ENCODE measurements at places on chromosomes 7 and 10.

DNA sequence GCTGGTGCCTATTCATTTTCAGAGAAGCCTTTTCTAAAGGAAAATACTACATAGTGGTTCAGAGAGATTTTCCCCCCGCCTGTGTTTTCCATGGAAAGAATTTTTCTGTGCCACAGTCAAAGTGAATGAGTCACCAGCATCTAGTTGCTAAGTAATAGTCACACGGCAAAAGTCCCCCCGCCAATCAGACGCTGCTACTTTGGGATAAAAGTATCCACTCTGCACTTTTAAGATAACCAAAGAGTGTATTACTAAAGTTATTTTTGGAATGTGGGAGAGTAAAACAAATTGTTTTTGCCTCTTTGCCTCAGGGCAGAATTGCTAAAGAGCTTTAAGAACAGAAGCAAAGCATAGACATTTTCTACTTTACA is 23.5 kb downstream of the ABLIM1 start:
- DNase-seq = peak; percentile 92

- DNase-seq = no peak
Observed at GRCh38 chr7:111053035-111053434, 37.9 kb upstream of the LRRN3 start.

- DNase-seq = no peak
Observed at GRCh38 chr7:24619978-24620377, 46.7 kb downstream of the PALS2 start.

- no peak for DNase-seq
Observed at GRCh38 chr10:5034588-5034987, 30.9 kb upstream of the AKR1C2 start.

- DNase-seq = no peak
Observed at GRCh38 chr7:143223784-143224183, 1.9 kb downstream of the TAS2R40 start.

DNA sequence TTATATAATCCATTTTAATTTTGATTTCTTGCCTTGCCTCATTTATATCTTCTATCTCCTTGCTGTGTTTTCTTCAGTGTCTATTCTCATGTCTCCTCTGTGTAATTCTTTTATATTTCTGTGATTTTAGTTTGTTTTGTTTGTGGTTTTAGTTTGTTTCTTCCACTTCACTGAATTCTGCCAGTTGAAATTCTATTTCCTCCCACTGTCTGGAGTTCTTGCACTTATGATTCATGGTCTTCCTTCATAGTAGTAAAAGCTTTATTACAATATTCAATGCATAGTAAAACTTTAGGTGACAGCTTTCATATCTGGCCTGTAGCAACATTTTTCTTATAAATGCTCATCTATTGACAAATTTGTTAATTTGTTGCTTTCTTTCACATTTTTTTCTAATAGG is 113.3 kb downstream of the MAGI2 start:
- DNase-seq = no peak

GRCh38 chr10:102648269-102648888 is 4.1 kb downstream of the TRIM8 start:
- DNase-seq = no peak

GRCh38 chr7:44267719-44268421 is 57.5 kb downstream of the CAMK2B start:
- no peak for DNase-seq

- no peak for DNase-seq
Observed at GRCh38 chr10:69902835-69903535, 101.3 kb downstream of the COL13A1 start.

DNA sequence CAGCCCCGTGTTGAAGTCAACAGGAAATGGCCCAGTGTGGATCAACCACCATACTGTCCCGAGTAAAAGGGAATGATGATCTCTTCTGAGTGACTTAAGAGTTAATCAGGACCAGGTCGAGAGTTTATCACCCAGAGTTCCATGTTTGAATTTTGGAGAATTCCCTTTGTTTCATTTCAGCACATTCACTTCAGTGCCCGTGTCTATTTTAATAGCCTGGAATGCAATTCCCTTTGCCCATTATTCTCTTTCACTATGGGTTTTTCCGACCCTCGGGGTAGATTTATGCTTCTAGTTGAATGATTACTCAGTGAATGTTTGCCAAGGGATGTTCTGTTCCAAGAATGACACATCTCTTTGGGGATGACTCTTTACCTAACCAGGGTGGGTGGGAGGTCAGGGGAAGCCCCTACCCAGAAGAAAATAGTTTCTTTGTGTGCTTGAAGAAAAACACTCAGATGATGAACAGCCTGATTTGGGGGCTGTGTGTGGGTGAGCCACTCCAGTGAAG is 594.9 kb downstream of the INHBA start:
- peak; percentile 68 for DNase-seq

DNA sequence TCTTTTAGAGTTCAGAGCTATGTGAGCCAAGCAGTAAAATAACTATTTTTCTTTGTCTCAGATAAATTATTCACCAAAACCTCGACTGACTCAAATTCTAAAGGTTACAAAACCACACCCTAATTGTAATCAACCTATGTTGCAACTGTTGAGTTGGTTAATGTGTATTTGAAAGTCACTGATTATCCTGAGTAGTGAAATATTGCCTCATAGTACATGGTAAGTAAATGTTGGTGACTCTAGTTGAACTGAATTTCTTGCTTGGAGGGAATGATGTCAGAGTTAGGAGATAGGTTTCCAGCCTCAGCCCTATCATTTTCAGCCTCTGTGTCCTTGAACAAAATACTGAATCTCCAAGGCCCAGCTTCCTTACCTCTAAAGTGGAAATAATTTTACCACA is 3.0 kb upstream of the CYP2C18 start:
- DNase-seq = no peak

- no peak for DNase-seq
Observed at GRCh38 chr7:107712896-107713295, 31.0 kb upstream of the CBLL1 start.

DNA sequence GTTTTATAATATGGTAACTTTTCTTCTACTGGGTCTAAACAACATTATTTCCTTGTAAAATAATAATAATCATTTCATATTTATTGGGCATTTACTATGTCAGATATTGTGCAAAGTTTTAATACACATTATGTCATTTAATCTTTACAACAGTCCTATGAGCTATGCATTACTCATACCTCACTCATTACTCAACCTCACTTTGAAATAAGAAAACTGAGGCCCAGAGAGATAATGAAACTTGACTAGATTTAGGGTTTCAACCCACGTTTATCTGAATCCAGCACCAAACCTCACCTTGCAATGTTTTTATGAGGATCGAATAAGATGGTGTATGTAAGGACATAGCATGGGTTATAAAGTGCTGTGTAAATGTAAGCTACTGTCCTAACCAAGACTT is 153.2 kb upstream of the SLC13A1 start:
- no peak for DNase-seq

DNA sequence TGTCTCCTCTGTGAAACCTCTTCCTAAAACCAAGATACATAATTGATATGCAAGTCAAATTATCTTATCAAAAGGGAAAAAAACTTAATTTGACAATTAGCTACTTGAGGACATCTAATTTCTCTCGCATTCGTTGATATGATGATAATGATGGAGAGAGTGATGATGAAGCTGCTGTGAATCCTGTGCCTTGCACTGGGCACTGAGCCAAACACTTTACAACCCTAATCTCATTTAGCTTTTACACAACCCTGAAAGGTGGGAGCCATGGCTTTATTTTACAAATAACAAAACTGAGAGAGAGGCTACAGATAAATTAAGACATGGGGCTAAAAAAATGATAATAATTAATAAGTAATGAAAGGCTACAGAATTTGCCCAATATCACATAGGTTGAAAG is 176.0 kb downstream of the NOC3L start:
- no peak for DNase-seq

- no peak for DNase-seq
Observed at GRCh38 chr7:105707967-105708762, 126.9 kb upstream of the EFCAB10 start.

DNA sequence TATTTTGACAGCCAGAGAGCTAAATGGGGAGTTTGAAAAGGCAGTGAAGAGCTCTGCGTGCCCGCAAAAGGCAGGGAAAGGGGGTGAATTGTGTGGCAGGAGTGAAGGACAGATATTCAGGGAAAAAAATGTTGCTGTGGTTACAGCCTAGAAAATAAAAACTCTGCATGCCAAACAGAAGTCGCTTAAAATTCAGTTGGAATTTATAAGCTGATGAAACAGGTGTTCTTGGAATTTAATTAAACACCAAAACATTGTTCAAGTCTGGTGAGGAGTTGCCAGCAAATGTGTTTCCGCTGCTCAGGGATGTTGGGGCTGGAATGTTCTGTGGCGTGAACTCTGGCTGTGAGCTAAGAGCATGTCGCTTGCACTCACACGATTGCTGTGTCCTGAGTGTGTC is 169.3 kb downstream of the ADRA2A start:
- no peak for DNase-seq

DNA sequence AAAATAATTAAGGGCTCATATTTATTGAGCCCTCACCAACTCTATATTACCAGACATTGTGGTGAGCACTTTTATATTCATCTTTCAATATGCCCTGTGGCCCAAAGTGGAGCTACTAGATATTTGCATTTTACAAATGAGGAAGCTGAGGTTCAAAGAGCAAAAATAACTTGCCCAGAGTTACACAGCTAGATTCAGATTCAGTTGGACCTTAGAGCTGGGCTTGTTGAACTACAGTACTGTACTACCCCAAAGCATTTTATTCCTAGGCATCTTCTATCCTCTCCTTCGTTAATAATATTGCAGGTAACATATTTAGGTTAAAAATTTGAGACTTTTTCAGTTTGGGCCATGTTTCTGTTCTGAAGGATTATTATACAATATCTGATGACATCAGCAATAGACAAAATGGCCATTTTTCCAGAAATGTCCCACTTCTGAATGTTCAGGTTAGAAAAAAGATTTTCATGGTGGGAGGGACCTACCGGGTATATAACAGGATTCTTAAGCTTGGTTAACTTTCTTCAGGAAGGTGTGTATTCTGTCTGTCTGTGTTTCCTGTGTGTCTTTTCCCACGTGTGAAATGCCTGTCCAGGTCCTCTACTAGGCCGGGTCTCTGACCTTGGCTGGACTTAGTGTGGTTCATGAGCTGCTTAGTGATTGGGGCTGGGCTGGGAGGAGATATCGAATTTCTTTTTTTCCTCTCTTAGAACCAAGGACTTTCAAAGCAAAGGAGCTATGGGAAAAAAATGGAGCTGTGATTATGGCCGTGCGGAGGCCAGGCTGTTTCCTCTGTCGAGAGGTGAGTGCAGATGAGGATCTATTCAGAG is 13.6 kb downstream of the PRXL2A start:
- no peak for DNase-seq

- no peak for DNase-seq
Observed at GRCh38 chr10:96463562-96463961, 50.2 kb downstream of the TLL2 start.

DNA sequence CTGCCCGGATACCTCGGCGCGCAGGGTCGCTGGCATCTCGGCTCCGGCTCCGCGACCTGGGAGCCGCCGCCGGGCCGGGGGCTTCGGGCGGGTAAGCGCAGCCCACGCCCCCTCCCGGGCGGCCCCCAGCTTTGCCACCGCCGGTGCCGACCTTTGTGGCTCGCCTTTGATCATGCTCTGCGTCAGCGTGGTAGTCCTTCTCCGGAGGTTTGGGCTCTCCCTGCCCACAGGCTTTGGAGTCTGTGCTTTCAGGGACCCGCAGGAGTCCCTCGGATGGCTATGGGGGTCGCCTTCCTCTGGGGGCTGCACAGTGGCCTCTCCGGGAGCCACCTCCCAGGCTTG is 7.3 kb downstream of the ATP6V1F start:
- DNase-seq = no peak

DNA sequence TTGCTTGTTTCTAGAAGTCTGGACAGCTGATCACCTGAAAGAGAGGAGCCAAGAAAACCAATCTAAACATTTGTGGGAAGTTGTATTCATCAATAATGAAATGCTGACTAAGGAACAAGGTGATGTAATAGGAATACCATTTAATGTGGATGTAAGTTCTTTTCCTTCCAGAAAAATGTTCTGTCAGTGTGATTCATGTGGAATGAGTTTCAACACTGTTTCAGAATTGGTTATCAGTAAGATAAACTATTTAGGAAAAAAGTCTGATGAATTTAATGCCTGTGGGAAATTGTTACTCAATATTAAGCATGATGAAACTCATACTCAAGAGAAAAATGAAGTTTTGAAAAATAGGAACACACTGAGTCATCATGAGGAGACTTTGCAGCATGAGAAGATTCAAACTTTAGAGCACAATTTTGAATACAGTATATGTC is 39.8 kb upstream of the ZNF37A start:
- peak; percentile 77 for DNase-seq

- DNase-seq = no peak
Observed at GRCh38 chr7:143320620-143321019, 4.7 kb downstream of the CLCN1 start.

GRCh38 chr7:85664341-85664740 is 477.5 kb upstream of the SEMA3D start:
- no peak for DNase-seq

DNA sequence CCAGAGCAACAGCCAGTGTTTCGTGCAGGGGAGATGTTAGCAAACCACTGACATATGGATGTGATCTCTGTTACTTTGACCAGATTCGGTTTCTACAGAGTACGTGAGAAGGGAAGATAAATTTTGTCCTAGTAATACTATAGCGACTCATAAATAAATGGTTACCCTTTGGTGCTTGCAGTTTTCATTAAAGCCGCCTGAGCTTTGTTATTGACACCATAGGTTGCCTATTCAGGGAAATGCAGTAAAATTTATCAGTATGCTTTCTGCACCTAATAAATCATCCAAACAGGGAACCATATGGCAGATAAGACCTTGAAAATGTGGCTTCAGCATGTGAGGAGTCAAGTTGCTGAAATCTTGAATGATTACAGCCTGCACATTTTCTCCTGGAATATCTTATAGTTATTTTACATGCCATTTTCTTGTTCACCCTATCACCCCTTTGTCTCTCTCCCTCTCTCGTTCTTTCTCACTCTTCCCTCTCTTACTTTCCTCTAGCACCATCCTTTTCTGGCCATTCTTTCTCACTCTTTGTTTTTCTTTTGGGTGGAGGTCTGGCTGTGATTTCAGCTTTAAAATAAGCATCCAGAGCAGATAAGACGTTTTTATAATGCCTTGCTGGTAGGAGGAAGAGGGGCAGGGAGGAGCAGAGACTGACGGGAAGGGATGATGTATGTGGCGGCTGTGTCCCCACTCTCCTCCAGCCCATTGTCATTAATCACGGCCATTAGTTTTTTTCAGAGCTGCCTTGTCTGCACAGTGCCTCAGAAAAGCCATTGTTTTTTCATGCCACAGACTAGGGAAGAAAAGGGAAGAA is 182.5 kb downstream of the LRMDA start:
- DNase-seq = peak; percentile 95

DNA sequence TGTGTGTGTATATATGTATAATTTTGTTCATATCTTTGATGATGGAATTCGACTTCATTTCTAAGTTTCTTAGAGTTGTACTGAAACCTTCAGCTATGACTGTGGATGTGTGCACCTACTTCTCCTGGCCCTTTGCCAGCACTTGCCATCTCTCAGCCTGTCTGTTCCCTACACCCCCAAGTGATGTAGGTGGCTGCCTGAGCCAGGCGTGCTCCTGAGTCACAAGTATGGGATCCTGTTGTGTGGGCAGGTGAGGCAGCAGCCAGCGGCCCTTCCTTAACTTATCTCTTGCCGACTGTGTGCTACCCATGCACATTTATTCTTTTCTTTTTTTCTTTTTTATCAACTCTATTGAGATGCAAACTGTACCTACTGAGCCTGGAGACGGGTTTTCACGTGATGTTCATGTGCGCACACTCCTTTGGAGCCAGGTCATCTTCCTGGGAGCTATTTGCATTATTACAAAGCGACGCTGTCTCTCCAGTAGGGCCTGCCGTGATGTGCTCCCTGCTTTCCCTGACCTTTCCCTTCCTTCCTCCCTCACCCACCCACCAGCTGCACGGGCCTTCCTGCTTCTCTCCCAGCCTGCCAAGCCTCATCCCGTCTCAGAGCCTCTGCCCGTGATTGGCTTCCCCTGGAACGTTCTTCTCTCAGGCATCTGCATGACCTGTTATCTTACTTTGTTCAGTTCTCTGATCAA is 31.3 kb upstream of the GALNT11 start:
- DNase-seq = no peak
